ENCODE measurements at places on chromosomes 6 and 20. TPM values are rescaled to one million over a fixed set of nuclear protein-coding genes. Genes with fewer than 3 reads are reported as not detected.

GRCh38 chr20:7692478-7692877, 247.8 kb downstream of the HAO1 start:
- DNase-seq, result no peak

The ZSCAN23 gene
- 0.46 TPM for total RNA-seq

DNA sequence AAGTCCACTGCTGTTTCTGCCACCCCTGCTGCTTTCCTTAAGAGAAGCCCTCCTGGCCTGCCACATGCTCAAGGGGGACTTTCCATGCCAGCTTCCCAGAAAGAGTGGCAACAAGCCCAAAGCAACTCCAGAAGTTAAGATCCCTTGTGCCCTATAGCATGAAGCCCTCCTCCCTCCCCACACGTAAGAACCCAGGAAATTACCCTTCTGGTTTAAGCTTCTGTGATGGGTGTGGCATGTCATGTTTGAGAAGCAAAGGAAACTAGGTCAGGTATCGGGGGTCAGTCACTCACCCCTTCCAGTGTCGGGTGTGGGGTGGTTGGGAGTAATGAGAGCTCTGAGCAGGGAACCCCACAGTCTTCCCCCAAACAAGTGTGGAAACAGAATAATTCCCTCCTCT, 196.1 kb downstream of the LRFN2 start:
- DNase-seq, result no peak

GRCh38 chr6:22952097-22952496, 382.7 kb downstream of the HDGFL1 start:
- DNase-seq, result no peak

DNA sequence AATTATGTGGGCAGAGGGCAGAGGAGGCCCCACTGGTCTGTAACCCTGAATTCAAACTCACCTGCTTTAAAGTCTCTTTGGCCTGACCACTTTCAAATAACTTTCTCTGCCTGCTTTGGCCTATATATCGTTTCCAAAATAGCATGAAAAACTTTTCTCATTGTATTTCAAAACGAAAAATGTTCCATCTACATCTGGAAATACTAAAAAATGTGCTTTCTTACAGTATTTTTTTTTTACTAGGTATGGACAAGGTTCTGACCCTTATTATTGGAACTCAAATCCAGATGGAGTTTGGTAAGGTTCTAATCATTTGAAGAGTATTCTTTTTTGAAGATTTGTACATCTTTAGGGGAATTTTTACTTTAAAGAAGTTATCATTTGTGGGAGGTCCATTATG, 241.9 kb downstream of the PAX1 start:
- DNase-seq, result no peak

- no peak for DNase-seq
These were observed 127.5 kb upstream of the ESR1 start for GRCh38 chr6:151679941-151680340.

GRCh38 chr20:46167080-46167479, 49.0 kb downstream of the CD40 start:
- DNase-seq, result no peak

GRCh38 chr6:124913056-124913455, 49.2 kb upstream of the RNF217 start:
- DNase-seq, result no peak

DNA sequence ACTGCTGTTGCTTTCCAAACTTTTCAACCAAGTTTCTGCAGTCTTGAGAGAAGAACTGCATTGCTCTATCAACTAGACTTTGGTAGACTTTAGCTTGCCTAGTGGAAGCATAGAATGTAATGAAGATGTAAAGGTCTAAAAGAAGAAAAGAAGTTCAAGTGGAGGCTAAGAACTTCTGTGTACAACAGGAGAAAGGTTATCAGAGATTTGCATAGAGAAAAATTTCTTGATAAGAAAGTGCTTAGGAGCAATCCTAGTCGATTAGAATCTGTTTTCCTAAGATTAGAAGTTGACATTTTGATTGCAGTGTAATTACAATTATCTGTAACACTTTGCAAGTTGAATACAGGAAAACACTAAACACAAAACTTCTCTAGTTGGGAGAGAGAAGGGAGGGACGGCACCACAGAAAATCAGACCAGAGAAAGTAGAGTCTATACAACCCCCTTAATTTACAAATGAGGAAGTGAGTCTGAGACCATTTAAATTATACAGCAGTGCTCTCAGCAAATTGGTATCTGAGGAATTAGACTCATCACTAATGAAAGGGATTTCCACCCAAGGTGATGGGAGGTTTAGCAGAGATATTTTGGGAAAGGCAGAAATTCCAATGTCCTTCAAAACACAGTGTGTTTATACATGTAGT, 194.3 kb upstream of the MARCKS start:
- DNase-seq, result no peak

GRCh38 chr6:80639181-80639629, 532.7 kb downstream of the BCKDHB start:
- DNase-seq, result no peak

- DNase-seq, result no peak
These were observed 89.8 kb upstream of the MAP3K7 start for GRCh38 chr6:90676516-90677300.

The PKIB gene
- total RNA-seq, result not detected

The IYD gene
- total RNA-seq, result 0.03 TPM

- DNase-seq, result no peak
These were observed 103.0 kb upstream of the FOXQ1 start for GRCh38 chr6:1208876-1209275.

The PSMB8 gene
- total RNA-seq, result 327 TPM

GRCh38 chr20:35370751-35371150, 41.0 kb downstream of the UQCC1 start:
- DNase-seq, result no peak

DNA sequence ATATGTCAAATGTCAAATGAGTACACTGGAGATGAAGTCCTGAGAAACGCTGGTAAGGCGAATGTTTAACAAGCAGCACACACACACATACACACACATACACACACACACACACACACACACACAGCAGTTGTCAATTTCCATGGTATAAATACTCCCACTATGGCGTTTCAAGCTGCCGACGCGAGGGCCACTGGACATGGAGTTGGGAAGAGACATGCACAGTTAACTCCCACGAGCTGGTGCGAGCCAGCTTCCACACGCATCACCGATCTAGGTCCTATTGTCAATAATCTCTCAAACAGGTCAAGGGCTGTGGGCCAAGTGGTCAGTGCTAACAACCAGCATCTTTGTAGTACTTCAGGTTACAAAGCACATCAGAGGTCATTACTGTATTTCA, 58.9 kb downstream of the TRERF1 start:
- no peak for DNase-seq

The GTSF1L gene
- not detected for total RNA-seq

- DNase-seq, result no peak
These were observed 17.7 kb downstream of the HCK start for GRCh38 chr20:32069711-32070110.

- no peak for DNase-seq
These were observed 1.4 kb downstream of the C20orf96 start for GRCh38 chr20:288956-289692.

DNA sequence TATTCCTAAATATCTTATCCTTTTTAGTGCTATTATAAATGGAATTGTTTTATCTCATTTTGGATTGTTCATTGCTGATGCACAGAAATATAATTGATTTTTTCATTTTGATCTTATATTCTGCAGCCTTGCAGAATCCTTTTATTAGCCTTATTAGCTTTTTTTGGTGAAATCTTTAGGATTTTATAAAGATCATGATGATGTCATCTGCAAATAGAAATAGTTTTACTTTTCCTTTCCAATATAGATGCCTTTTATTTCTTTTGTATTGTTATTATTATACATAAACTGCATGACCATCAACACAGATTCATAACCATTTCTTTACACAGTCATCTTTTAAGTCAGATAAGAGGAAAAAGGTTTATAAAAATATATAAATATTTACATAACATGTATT, 16.9 kb upstream of the PSMF1 start:
- no peak for DNase-seq

The ENPP5 gene
- total RNA-seq, result not detected

The FAXC gene
- not detected for total RNA-seq

DNA sequence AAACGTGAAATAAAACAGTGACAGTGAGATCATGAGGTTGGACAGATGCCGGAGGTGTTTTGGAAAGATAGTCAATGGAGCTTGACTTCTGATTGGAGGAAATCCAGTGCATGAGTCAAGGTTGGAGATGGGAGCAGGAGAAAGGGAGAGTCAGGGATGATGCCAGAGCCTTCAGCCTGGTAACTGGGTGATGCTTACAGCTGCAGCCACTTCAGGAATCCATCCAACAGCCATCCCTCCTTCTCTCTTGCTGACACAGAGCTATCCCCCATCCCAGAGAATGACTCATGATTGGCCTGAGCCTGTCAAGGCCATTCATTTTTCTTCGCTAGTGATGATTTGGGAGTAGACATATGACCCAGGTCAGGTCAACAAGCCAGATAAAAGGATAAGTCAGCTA, 112.8 kb downstream of the SAMD5 start:
- DNase-seq, result no peak

The WFDC2 gene
- total RNA-seq, result 0.53 TPM

The ADGRF5 gene
- 0.11 TPM for total RNA-seq

- DNase-seq, result no peak
These were observed 90.9 kb downstream of the DTD1 start for GRCh38 chr20:18678549-18679419.

The SSTR4 gene
- not detected for total RNA-seq

DNA sequence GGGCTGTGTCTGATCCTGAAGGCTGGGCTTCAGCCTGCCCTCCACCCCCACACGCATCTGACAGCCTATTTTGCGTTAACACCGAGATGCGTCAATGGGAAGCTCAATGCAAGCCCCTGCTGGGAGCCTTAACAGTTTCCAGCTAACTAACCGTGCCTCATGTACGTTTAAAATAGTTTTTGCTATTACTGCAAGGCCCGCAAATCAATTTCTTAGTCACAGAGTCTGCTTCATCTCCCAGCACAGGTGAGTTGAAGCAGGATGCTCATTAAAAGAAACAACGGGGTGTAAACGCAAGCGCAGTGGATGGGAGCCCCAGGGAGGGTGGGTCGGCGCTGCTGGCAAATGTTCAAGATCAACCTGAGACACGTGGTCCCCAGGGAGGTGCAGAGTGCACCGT, 142.8 kb upstream of the PHACTR3 start:
- no peak for DNase-seq

The UNC93A gene
- not detected for total RNA-seq

- no peak for DNase-seq
These were observed 57.9 kb downstream of the SESN1 start for GRCh38 chr6:109036574-109037294.

- no peak for DNase-seq
These were observed 16.5 kb upstream of the UBE2J1 start for GRCh38 chr6:89368999-89369398.

- no peak for DNase-seq
These were observed 306.6 kb downstream of the EPM2A start for GRCh38 chr6:145428706-145429105.

The SIM1 gene
- not detected for total RNA-seq

The SPDEF gene
- total RNA-seq, result 0.14 TPM

The TREM2 gene
- total RNA-seq, result not detected

DNA sequence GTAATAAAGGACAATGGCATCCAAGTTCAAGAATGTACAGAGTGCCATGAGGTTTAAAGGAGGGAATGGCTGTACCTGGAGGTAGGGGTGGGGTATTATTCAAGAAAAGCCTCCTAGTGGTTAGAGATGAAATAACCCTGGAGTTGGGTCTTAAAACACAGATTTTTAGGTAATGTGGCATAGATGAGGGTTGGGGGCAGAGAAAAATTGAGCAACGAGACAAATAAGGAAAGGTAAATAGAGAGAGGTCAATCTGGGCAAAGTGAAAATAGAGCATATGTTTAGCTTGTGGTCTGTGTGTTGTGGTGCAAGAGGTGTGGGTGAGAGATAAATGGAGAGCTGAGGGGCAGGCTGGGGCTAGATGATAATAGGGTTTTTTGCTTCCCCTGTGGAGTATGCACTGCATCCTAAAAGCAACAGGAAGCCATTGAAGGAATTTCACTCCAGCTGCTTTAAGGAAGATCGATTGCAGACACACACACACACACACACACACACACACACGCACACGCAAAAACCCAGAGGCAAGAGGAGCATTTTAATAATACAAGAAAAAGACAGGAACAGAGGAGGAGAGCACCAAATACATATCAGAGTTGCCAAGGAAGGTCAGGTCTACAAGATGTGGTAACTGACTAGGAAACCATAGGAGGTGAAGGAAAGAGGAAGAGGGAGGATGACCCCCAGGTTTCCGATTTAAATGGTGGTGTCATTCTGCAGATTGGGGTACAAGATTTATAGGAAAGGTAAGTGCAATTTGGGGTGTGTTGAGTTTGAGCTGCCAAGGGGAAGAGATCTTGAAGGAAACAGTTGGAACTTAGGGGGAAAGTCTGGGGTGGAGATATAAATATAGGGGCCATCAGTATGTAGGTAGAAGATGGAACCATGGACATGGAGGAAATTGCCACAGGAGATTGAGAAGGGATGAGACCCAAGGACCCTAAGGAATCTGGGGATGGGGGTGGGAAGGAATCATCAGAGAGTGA, 31.3 kb upstream of the ADGRF1 start:
- no peak for DNase-seq

GRCh38 chr6:147782302-147782701, 273.8 kb downstream of the SAMD5 start:
- DNase-seq, result no peak

DNA sequence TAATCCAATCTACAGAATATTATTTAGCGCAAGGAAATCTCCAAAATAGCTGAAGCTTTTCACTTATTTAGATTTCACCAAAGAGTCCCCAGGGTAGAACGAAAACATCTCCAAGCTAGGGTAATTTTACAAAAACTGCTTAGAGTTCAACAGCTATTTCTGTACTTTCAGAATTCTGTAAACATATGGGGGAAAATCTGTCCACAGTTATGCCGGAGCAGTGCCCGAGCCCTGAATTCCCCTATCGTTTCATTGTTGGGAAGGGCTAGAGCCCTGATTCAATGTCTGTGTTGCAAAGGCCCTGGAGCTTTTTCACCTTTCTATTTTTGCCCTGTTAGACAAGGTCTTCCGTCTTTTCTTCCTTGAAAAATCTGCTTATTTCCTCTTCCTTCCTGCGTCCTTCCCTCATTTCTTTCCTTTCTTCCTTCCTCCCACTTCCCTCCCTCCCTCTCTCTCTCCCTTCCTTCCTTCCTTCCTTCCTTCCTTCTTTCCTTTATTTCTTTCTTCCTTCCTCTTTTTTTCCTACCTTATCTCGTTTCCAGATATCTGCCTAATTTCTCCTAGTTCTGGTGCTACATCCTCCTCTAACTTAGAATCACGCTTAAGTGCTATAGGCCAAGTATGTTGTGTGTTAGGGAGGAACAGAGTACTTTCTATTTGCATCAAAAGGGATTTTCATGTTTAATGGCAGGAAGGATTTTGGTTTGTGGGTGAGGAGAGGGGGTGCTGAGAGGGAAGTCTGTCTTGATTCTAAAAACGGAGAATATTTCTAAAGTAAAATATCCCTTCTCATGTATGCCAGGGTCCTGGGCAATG, 122.5 kb upstream of the BMP2 start:
- no peak for DNase-seq

DNA sequence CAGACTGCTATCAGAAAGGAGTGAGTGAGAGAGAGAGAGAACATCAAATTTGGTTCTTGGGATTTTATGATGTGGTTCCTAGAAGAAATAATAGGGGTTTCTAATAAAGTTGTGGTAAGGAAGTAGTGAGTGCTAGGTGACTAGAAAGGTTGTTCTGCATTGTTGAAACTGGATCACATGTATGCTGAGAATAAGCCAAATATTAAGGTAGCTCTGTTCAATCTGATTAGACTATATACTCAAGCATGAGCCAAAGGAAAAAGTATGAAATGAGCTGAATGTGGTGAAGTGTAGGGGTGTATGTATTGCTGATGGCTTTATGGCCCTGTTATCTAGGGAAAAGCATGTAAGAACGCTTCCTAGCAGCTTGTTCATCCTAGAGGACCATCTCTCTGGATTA, 63.0 kb upstream of the IMPG1 start:
- no peak for DNase-seq

The VWA7 gene
- 1.4 TPM for total RNA-seq
